ENCODE measurements at places on chromosomes 2 and 18.

DNA sequence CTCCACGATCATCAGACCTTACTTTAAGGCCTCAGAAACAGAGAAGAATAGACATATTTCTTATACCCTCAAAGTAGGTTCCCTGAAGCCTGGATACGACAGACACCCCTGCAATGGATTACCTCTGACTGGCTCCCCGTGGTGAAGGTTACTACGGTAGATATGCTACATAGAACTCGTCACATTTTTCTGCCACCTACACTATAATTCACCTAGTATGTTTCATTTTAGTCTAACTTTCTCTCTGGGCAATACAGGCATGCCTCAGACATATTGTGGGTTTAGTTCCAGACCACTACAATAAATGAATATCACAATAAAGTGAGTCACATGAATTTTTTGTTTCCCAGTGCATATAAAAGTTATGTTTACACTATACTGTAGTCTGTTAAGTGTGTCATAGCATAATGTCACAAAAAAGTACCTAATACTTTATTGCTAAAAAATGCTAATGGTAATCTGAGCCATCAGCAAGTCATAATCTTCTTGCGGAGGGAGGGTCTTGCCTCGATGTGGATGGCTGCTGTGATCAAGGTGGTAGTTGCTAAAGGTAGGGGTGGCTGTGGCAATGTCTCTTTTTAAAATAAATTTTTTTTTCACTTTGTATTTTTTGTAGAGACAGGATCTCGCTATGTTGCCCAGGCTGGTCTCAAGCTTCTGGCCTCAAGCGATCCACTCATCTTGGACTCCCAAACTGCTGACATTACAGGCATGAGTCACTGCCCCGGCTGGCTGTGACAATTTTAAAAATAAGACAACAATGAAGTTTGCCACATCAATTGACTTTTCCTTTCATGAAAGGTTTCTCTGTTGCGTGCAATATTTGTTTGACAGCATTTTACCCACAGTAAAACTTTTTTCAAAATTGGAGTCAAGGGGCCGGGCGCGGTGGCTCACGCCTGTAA, 64.6 kb downstream of the TGIF1 start:
- no peak for DNase-seq
- H3K36me3 ChIP-seq, result no peaks in the 10 kb centered on the region
- H3K27ac ChIP-seq, result no peak overlapping the region
- no peaks in the 10 kb centered on the region for H3K27me3 ChIP-seq
- H3K4me1 ChIP-seq, result no peaks in the 10 kb centered on the region

DNA sequence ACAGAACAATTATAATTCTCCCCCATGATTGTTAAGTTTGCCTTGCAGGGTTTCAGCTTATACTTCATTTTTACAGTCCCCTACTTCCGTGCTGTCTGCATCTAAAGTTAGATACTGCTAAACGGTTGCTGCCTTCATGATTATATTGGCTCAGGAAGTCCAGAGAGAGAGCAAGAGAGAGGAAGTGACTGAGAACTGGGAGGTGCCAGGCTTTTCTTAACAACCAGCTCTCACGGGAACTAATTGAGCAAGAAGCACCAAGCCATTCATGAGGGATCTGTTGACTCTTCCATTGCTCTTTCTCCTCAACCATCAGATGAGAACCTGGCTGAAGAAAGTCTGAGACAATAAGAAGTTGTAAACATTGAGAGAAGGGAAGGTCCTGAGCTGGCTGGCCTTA, 125.5 kb upstream of the SIX2 start:
- H3K4me3 ChIP-seq, result no peak overlapping the region
- H3K27me3 ChIP-seq, result no peaks in the 10 kb centered on the region
- no peaks in the 10 kb centered on the region for H3K36me3 ChIP-seq
- no peaks in the 10 kb centered on the region for H3K4me1 ChIP-seq
- no peak overlapping the region for H3K27ac ChIP-seq

GRCh38 chr2:88160517-88160916, 9.6 kb upstream of the THNSL2 start:
- no peak for DNase-seq
- no peak overlapping the region for H3K27ac ChIP-seq
- no peaks in the 10 kb centered on the region for H3K27me3 ChIP-seq
- no peak overlapping the region for H3K4me3 ChIP-seq

DNA sequence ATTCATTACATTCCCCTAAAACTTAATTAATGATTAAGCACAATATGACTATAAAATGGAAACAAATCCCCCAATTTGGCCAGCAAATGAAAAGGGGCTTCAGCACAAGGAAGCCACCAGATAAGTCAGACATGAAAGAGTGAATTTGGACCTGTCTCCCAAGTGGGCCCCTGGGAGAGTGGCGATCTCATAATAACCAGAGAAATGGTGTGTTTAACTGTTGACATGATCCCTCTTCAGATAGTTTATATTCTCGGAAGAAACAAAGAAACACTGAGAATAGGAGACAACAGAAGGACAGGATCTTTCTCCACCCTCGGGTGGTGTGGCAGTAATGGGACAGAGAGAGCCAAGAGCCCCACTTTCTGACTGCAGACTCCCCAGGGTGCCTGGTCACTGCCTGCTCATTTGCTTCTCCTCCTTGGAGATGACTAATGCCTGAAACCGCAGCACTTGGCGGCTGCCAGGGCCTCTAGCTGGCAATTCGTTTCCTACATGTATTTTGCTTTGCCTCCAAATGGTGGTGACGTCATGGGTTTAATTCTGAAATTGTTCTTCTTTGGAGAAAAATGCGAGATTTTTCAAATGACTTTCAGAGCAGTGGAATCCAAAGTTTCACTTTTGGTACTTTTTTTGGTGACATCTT, 46.4 kb upstream of the SPP2 start:
- peak; percentile 89 for DNase-seq
- H3K27me3 ChIP-seq, result peaks cover 3% of the 10 kb centered on the region
- H3K36me3 ChIP-seq, result no peaks in the 10 kb centered on the region
- H3K4me1 ChIP-seq, result no peaks in the 10 kb centered on the region

DNA sequence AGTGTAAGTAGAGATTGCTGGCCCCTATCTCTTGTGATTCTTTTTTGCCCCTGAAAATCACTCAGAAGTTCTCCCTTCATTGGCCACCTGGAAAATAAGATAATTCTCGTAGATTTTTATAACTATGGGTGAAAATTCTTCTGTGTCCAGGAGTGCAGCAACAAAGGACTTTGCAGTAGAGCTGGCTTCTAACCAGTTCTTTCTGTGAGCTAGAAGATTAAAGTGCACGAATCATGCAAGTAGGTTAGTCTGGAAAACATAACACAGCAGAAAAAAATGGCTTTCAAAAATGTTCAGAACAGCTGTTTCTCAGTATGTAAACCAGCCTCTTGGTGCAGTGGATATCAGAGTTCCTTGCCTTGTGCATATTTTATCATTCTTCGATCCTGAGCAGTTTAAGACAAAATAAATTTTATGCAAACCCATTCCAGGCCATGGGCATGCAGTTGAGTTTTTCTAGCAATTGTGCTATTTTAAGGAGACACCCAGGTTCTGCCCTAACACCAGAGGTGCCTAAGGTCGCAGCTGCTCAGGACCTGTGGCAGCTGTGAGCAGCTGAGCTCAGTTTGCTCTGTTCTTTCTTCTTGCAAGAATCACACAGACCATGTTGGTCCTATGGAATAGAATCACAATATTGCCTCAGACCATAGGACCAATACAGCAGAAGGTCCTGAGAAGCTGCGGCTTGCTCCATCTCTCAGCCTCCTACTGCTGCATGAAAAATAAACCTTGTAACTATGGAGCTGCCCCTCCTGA, 80.9 kb upstream of the BCL2L11 start:
- no peak for DNase-seq
- no peak overlapping the region for H3K4me3 ChIP-seq
- no peaks in the 10 kb centered on the region for H3K36me3 ChIP-seq
- peaks cover 5% of the 10 kb centered on the region for H3K4me1 ChIP-seq
- no peaks in the 10 kb centered on the region for H3K27me3 ChIP-seq
- H3K27ac ChIP-seq, result no peak overlapping the region

DNA sequence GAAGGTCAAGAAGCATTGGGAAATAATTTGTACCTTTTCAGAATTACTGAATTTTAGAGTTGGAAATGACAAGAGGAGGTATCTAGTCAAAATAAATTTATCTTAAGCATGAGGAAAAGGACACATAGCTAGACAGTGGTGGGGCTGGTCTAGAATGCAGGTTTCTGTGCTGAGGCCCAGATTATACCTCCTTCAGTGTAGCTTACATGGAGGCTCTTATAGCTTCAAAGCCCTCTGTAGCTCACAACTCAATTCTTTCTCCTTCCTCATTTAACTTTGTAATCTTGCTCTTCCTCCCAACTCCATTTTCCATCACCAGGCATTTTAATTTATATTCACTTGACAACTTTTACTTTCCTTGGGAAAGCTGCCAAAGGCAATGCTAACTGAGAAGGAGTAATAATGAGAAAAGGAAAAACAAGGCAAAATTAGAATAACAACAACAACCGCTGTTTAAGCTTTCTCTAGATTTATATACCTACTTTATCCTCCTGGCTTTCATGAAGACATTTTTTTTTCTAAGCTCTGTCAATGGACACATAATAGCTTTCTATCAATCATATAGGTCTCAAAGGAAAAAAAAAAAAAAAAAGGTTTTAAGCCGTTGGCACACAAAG, 58.5 kb downstream of the CLHC1 start:
- DNase-seq, result no peak
- H3K4me1 ChIP-seq, result no peaks in the 10 kb centered on the region
- H3K36me3 ChIP-seq, result no peaks in the 10 kb centered on the region

DNA sequence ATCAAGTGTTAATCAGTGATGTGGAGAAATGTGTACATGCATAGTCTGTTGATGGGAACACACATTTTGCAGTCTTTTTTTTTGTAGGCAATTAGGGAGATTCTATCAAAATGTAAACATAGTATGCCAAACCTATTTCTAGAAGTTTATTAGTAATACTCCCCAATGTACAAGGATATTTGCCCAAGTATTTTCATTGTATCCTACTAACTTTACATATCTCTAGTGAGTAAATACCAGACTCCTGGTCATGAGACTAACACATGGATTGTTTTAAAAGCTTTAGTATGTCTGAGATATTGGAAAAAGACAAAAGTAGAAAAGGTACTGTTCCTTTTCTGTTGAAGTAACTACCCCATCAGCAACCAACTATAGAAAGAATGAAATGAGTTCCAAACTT, 513.0 kb downstream of the PTPRM start:
- no peaks in the 10 kb centered on the region for H3K36me3 ChIP-seq
- no peak overlapping the region for H3K4me3 ChIP-seq
- H3K27me3 ChIP-seq, result no peaks in the 10 kb centered on the region
- DNase-seq, result no peak
- no peaks in the 10 kb centered on the region for H3K4me1 ChIP-seq
- no peak overlapping the region for H3K27ac ChIP-seq

GRCh38 chr2:237863689-237864443, 4.4 kb downstream of the RAMP1 start:
- no peak overlapping the region for H3K4me3 ChIP-seq
- H3K36me3 ChIP-seq, result no peaks in the 10 kb centered on the region
- H3K27ac ChIP-seq, result no peak overlapping the region
- no peak for DNase-seq
- peaks cover 38% of the 10 kb centered on the region for H3K27me3 ChIP-seq

GRCh38 chr2:105324732-105325131, 4.8 kb downstream of the TGFBRAP1 start:
- no peaks in the 10 kb centered on the region for H3K4me1 ChIP-seq
- H3K4me3 ChIP-seq, result no peak overlapping the region
- peak; percentile 87 for DNase-seq
- no peak overlapping the region for H3K27ac ChIP-seq
- H3K27me3 ChIP-seq, result no peaks in the 10 kb centered on the region
- H3K36me3 ChIP-seq, result no peaks in the 10 kb centered on the region

DNA sequence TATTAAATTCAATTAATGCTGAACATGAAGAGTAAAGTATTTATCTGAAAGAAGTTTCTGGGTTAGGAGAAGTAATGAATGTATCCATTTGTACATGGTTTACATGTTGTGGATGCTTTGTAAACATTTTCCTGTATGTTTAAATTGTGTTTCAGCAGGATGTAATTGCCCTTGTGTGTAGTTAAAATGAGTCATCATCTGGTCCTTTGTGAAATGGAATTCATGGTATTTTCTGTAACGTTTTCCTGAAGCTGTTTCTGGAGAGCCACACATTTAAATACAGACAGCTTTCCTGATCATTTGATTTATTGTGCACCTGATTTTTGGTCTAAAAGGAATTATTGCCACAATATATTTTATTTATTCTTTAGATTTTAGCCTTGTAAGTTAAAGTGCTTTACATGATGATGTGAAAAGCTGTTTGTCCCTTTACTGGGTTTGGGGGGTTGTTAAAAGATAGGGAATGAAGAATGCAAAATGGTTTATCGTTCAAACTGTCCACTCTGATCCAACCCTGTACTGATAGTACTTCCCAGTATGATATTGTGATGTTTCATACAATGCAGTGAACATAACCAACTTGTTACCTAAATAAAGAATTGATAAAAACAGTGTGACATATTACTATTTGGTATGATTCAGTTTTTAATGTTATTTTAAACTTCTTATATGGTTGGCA, 41.7 kb upstream of the SLC3A1 start:
- H3K4me1 ChIP-seq, result no peaks in the 10 kb centered on the region
- no peaks in the 10 kb centered on the region for H3K27me3 ChIP-seq
- no peak overlapping the region for H3K4me3 ChIP-seq
- no peak overlapping the region for H3K27ac ChIP-seq
- DNase-seq, result peak; percentile 65

DNA sequence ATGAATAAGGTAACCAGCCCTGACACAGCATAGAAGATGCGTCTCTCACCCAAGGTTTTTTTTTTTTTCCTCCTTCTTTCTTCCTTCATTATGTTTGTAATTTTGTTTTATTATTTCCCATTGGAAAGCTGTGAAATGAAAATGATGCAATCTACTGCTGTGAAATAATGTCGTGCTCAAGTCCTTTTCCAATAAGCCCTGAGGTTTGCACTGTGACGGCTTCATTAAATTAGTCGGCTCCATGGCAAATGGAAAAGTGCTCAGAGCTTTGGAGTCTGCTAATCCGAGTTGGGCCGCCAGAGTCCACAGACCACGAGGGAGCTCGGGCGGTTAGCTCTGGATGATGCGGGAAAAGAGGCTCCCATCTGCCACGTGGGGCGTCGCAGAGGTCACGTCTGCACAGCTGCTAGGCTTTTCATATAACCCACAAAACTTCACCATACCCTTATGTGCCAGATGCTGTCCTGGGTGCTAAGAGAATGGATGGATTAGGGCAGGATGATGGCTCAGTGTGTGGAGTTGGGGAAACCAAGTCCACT, 92.3 kb upstream of the CAPN13 start:
- no peak for DNase-seq
- no peaks in the 10 kb centered on the region for H3K4me1 ChIP-seq
- H3K36me3 ChIP-seq, result no peaks in the 10 kb centered on the region
- H3K27me3 ChIP-seq, result no peaks in the 10 kb centered on the region
